D341Med (cell line): ENCODE measurements at places on chromosomes 12 and 14.

DNA sequence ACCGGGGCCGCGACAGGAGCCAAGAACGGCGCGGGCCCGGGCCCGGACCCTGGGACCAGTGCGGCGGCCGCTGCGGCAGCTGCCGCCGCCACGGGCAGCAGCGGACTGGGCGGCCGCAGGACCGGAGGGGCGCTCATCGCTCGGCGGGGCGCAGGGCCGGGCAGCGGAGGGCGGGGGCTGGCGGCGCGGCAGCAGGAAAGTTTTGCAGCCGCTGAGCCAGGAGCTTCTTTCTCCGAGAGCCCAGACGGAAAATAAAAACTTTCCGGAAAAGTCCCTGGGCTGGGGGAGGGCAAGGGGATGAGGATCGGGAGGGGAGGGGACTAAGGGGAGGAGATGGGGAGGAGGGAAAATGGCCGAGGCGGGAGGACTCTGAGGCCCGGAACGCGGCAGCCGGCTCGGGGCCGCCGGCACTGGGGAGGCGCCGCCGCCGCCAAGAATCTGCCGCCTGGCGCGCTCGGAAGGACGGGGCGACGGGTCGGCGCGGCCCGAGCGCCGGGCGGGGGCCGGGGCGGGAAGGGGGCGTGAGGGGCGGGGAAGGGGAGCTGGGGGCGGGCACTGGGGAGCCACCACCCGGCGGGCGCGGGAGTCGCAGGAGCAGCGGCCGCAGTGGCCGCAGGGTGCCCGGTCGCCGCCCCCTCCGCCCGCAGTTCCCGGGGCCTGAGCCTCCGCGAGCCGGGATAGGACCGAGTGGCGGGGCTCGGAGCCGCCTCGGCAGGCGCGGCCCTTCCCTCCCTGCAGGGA lies at the start of gene PRKD1:
Gene PRKD1 (minus strand): TSS at position 472 of the 741 bp plus-strand sequence.
- peak; percentile 79 for DNase-seq

DNA sequence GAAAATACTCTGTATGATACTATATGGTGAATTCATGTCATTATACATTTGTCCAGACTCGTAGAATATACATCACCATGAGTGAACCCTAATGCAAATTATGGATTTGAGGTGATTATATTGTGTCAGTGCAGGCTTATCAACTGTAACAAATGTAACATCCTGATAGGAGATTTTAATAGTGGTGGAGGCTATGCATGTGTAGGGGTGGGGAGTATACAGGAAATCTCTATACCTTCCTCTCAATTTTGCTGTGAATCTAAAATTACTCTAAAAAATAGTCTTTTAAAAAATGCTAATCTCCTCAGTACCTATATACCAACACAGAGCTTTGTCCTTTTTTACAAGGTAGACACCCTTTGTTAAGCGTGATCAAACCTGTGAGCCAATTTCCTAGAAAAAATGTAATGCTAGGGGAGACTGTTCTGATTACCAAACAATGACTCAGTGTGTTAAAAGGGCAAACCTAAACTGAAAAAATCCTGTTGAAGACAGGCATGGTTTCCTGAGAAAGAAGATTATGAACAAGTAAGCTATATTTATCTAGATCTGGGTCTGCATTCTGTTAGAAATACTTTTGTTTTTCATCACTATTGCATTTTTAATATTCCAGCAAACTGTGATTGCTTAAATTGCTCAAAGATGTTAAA lies 170.9 kb downstream of the DUSP6 start:
- DNase-seq = no peak

- no peak for DNase-seq
Measured at GRCh38 chr12:101207086-101207780, 2.8 kb downstream of the SLC5A8 start.

GRCh38 chr14:57205938-57206337 lies 62.8 kb downstream of the EXOC5 start:
- no peak for DNase-seq

DNA sequence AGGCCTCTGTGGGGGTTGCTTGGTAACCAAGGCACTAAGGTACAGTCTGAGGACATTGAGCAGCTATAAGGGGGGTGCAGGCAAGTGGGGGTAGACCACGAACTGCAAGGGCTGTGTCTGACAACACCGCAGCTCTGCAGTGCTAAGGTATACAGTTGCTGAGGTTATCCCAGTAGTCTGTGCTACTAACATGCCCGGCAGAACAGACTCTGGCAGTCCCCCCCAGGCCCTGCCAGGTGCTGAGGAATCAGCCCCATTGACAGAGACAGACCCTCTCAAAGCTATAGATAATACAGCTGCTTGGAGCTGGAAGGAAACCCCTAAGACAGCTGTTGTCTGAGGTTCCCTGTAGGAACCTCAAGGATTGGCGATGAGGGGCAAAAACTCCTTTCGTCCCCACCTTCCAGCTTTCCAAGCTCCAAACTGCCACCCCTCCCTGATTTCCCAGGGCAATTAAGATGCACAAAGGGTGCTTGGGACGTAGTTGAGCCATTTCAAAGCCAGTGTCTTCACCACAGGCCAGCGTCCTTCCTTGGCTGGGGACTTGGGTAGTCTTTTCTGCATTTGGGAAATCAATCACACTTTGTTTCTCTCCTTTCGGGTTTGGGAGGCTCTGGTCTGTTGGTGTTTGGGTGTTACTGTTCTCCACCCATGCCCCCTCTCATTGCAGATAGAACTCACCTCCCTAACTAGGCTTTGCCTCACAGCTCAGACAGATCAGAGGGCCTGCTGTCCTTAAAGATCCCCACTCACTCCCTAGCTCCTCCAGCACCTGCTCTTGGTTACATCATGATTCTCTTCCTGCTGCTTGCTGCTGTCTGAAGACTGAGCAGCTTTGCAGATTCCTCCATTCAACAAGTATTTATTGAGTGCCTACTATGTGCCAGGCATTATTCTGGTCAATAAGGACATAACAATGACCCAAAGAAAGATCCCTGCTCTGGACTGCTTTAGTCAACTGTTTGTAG lies 2.0 kb upstream of the MYH7 start:
- DNase-seq = no peak

DNA sequence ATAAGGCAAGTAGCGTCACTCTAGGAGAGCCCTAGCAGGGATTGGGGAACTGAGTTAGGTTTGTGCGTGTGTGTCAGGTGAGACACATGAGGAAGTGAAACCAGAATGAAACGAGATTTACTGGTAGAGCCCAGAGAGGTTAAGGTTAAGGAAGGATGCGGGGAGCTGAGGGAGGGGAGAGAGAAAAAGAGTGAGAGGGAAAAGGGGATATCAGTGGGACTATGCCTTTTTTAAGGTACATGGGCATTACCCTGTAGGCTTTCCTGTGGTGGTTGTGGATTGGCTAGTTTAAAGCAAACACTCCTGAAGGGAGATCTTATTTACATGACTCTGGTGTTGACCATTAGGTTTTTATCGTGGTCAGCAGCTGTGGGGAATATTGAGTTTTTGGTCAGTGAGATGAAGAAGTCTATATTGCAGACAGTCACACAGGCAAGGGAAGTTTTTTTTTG lies 13.9 kb downstream of the ZDHHC17 start:
- DNase-seq = no peak

- DNase-seq = peak; percentile 99
Measured at GRCh38 chr12:120361506-120362208, 7.3 kb downstream of the MSI1 start.

DNA sequence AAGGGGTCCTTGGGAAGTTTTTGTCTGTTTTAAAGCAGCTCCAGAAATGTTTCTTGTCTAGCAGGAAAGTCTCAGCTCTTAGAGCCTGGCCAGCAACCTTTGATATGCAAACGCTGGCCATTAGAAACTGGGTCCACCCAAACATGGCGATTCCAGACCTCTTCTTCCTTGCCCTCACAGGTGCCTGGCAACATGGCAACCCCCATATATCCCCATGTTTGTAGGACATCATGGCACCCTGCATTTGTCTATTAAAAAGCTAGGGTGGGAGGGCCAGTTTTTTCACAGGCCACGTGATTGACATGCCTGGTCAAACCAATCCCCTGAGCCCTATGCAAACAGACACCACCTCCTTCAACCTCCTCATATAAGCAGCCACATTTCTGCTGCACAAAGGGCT lies 848.7 kb upstream of the FOXG1 start:
- DNase-seq = no peak

GRCh38 chr12:48866052-48866711 lies 512 bp upstream of the RND1 start:
- DNase-seq = no peak

DNA sequence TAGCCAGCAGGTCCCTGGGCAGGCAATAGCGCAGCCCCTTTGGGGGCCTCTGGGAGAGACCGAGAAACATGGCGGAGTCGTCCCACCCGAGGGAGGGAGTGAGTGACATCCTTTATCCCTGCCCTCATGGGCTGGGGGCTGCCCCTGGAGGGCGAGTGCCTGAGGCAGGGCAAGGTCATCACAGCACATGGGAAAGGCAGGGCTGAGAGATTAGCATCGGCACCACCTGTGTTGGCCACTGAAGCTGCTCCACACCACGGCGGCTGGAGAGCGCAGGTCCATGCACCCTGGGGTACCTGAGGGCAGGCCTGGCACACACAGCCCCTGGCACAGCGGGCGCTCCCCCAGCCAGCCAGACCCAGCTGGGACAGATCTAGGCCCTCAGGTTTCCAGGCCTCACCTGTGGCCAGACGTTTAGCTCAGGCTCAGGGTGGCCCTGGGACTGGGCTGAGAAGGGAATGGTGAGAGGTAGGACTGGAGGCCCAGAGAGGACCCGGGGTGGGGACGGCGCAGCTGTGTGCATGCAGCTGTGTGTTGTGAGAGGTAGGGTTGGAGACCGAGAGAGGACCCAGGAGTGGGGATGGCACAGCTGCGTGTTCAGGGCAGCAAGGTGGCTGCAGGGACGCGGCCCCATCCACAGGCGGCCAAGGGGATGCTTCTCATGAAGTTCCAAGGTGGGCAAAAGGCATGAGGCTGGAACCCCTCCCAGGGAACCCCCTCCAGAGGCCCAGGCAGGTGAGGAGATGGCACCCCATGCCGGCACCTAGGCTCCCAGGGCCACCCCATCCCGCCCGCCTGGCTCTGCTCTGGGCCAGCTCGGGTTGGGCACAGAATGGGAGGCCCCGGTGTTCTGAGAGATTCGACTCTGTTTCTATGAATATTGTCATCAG lies 74.1 kb downstream of the KIF26A start:
- no peak for DNase-seq

DNA sequence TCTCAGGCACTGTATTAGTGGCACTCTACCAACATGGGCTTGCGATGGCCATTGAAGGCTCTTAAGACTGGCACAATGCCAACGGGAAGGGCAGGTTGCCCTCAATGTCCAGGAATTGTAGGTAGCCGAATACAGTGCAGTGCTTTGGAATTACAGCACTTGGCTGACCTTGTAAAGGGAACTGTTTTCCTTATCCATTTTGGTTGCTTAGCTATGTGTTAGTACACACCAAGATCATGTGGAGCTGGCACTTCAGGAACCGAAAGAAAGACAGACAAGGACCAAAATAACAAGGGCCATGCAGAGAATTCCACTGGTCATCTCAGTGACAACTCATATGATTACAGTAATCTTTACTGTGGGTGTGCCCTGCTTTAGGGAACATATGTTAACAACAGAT lies 72.7 kb downstream of the DYRK2 start:
- DNase-seq = no peak

- DNase-seq = no peak
Measured at GRCh38 chr12:550473-551260, 90.9 kb downstream of the B4GALNT3 start.
